Activated CD4-positive, alpha-beta T cell treated with anti-CD3 and anti-CD28 coated beads for 1 hour (primary cell): ENCODE measurements at places on chromosomes 4 and X.

- DNase-seq = no peak
These were observed 9.8 kb downstream of the ATP2B3 start for GRCh38 chrX:153527208-153527607.

DNA sequence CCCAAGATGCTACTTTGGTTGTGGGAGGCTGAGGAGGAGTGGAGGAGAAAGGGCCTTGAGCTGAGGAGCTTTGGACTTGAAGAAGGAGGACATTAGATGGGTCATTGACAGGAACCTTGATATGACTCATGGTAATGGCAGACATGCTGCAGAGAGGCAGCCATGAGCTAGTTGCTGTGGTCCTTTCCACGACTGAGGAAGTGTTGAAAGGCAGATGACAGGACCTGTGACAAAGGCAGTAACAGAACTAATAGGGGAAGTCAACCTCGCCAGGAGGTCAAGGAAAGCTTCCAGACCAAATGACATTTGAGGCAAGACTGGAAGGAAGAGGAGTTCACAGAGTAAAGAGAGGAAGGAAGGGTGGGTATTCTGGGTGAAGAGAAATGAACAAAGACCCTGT, 7.6 kb upstream of the XPNPEP2 start:
- DNase-seq = no peak

- no peak for DNase-seq
These were observed 47.7 kb upstream of the FAM9A start for GRCh38 chrX:8848911-8849310.

DNA sequence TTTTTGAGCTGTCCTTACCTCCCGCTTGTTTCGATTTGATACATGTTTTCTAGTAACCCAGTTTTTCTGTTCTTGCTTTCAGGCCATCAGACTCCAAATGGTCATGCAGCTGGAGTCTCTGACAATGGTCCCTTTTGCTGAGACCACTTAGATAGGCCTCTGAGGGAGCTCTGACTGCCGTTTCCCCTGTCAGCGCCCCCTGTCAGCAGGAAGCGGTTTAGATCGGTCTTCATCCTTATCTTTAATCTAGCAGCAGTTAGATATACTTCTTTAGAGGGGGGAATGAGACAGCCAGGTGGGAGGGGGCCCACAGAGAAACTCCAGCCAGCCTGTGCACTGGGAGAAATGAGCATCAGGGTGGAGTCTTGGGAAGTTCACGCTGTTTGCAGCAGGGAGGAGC, 457.9 kb downstream of the GPAT3 start:
- DNase-seq = no peak

GRCh38 chrX:132576939-132577338, 88.1 kb upstream of the MBNL3 start:
- no peak for DNase-seq

GRCh38 chr4:36332782-36333131, 51.3 kb downstream of the DTHD1 start:
- no peak for DNase-seq

- no peak for DNase-seq
These were observed 188.7 kb upstream of the TLL1 start for GRCh38 chr4:165684177-165684805.

DNA sequence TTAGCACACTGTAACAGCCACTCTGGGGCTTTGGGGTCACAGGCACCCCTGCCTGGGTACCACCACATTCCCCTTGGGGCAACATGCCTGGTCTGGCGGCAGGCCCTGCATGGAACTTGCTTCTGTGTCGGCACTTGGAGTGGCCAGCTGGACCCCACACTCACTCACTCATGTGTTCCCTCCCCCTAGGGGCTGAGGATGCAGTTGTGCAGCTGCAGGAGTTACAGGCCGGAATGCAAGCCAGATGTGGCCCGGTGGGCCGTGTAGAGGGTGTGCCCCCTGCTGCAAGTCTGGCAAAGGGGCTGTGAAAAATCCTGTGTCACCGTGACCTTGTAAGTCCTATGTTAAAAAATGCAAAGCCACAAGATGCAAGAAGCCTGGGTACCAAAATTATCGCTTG, 34.2 kb downstream of the ATXN3L start:
- no peak for DNase-seq

GRCh38 chrX:13747836-13748235, 13.3 kb downstream of the OFD1 start:
- no peak for DNase-seq
